ENCODE measurements at places on chromosomes 12 and 14.

DNA sequence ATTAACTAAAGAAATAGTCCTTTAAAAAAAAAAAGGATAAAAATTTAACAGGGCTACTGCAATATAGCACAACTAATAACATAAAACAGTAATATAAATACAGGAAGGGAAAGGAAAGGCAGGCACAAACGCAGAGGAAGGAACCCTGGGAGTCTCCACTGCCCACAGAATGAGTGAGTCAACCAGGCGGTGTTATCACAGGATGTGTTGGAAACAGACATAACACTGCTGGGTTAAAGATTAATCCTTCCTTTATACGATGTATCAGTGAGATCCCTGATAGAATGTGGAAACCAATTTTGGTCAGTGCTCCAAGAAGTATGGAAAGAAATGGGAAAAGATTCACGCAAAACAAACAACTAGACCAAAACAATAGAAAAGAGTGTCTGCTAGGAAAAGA, 47.9 kb downstream of the FGD6 start:
- H3K27ac ChIP-seq: peak overlapping the region; percentile 48
- H3K27me3 ChIP-seq: no peaks in the 10 kb centered on the region
- peaks cover 24% of the 10 kb centered on the region for H3K4me1 ChIP-seq
- no peak overlapping the region for H3K4me3 ChIP-seq

GRCh38 chr12:106645074-106645421, 62.2 kb downstream of the RFX4 start:
- peak overlapping the region; percentile 67 for H3K27ac ChIP-seq
- DNase-seq: peak; percentile 76
- H3K4me1 ChIP-seq: no peaks in the 10 kb centered on the region

DNA sequence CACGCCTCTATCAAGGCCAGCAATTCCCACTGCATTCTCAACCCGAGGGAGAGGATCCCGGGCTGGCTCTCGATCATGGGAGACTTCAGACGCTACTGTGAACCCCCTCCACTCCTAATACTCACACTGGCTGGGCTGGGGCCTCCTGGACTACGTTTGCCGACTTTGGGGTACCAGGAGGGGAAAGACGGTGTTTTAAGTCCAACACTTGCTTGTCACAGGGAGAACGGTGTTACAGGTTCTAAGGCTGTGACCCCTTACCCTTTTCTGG, 463 bp downstream of the NACA start:
- H3K27ac ChIP-seq: peak overlapping the region; percentile 95
- H3K4me3 ChIP-seq: peak overlapping the region; percentile 90
- peaks cover 9% of the 10 kb centered on the region for H3K36me3 ChIP-seq

- peaks cover 20% of the 10 kb centered on the region for H3K4me1 ChIP-seq
- no peak overlapping the region for H3K4me3 ChIP-seq
- peak overlapping the region; percentile 74 for H3K27ac ChIP-seq
- peak; percentile 86 for DNase-seq
Measured at GRCh38 chr12:49673446-49674317, 33.5 kb downstream of the FMNL3 start.

DNA sequence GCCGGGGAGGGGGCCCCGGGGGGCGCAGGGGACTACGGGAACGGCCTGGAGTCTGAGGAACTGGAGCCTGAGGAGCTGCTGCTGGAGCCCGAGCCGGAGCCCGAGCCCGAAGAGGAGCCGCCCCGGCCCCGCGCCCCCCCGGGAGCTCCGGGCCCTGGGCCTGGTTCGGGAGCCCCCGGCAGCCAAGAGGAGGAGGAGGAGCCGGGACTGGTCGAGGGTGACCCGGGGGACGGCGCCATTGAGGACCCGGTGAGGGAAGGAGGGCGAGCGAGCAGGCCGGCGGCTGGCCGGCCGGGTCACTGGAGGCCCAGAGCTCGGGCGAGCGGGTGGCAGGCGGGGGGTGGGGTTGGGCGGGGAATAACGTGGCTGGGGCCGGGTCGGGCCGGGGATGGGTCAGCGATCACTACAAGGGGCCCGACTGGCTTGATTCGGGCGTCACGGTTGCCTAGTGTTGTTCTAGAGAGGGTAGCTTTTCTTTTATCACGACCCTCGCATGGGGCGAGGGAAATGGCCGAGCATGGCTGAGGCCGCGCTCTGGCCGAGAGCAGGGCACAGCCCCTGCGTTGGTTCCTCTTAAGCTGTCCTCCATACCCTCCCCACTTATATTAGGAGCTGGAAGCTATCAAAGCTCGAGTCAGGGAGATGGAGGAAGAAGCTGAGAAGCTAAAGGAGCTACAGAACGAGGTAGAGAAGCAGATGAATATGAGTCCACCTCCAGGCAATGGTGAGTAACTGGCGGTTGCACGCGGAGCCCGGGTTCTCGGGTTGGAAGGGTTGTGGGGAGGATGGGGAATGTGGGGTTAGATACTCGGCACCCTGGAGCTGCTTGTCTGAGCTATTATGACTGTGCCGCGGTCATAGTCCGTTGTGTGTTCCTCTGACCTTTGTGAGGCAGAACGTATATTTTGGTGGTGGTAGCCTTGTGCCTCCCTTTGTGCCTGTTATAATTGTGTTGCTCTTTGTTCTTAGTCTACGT, 603 bp downstream of the PABPN1 start:
- H3K36me3 ChIP-seq: peaks cover 26% of the 10 kb centered on the region
- H3K4me1 ChIP-seq: peaks cover 15% of the 10 kb centered on the region
- no peaks in the 10 kb centered on the region for H3K27me3 ChIP-seq
- H3K4me3 ChIP-seq: peak overlapping the region; percentile 76
- peak; percentile 64 for DNase-seq
- H3K27ac ChIP-seq: peak overlapping the region; percentile 89

Measured in pancreas (tissue), 10 donors.